ENCODE measurements at places on chromosomes 4 and X.

GRCh38 chr4:127920521-127920920 is 39.8 kb downstream of the PLK4 start:
- DNase-seq: no peak

- no peak for DNase-seq
These were observed 45.5 kb downstream of the CLNK start for GRCh38 chr4:10639100-10639499.

DNA sequence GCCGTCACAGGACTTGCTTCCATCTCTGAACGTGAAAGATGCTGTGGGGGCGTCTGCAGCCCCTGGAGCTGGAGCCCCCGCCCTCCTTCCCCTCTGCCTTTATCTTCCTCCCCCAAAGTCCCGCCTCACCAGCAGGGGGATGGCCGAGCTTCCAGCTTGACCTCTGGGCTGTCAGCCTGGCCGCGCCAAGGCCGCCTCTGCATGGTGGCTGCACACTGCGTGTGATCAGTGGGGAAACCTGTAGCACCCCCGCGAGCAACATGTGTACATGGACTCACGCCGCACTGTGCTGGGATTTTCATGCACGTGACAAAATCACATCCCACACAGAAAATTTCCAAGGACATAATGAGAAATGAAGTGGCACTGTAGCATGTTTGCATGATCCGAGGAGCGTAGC is 26.5 kb upstream of the PSAPL1 start:
- DNase-seq: no peak

DNA sequence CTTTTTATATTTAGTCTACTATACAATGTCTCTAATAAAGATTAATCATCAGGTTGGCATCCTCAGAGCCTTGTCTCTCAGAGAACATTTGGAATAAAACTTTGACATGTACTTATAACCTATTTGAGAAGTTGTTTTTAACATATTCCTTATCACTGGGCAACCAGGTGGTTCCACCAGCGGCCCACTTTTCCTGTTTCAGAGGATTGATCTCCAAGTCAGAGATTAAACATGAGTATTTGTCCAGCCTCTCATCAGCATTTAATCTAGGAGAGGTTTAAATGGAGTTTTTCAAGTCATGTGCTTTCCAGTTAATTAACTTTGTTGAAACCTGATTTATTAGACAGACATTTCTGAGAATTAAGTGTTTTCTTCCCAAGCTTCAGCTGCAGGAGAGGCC is 345.5 kb downstream of the GRXCR1 start:
- no peak for DNase-seq

DNA sequence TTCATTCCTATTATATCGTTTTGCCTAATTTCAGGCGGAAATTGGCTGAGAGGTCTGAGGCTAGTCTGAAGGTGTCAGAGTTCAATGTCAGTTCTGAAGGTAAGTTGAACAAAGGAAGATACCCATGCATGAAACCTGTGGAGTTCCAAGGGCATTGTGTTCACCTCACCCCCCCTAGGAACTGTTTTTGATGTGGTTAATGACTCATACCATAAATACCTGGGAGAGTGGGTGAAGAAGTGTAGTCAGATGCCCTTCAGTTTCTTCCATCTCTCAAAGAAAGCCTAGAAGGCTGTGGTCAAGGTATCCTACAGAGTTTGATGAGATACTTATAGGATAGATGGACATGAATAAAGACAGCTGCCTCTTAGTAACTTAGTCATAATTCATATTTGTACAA is 2.7 kb downstream of the UTP14A start:
- no peak for DNase-seq

- DNase-seq: no peak
These were observed 64.6 kb downstream of the TRAPPC11 start for GRCh38 chr4:183723561-183724228.

GRCh38 chr4:87758270-87758669 is 41.1 kb upstream of the IBSP start:
- no peak for DNase-seq

DNA sequence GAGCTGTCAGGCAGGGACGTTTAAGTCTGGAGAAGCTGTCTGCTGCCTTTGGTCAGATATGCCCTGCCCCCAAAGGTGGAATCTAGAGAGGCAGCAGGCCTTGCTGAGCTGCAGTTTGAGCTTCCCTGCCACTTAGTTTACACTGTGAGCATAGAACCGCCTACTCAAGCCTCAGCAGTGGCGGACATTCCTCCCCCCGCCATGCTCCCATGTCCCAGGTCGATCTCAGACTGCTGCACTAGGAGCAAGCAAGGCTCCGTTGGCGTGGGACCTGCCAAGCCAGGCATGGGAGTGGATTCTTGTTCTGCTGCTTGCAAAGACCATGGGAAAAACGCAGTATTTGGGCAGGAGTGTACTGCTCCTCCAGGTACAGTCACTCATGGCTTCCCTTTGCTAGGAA is 24.3 kb downstream of the PLK4 start:
- no peak for DNase-seq

- no peak for DNase-seq
These were observed 83.1 kb downstream of the PRDM5 start for GRCh38 chr4:120839334-120839973.

GRCh38 chr4:94507281-94507680 is 55.5 kb downstream of the PDLIM5 start:
- no peak for DNase-seq

DNA sequence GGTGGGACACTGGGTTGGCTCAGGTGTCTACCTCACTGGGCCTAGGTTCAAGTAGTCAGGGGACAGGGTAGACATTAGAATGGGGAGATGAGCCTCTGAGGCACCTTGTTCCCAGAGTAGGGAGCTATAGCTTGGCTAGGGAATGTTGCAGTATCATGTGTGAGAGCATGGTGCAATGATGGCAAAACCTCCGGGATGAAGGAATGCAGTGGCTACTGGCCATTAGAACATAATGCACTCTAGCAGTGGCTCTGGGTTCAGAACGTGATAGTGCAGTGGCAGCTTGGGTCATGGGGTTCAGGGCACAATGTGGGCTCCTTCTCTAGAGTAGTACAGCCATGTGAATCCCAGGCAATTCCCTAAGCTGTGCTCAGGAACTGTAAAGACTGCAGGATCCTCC is 471.5 kb downstream of the CCSER1 start:
- DNase-seq: no peak

Measured in stimulated activated CD8-positive, alpha-beta memory T cell treated with anti-CD3 and anti-CD28 coated beads, Interleukin-12 subunit alpha, Interleukin-12 subunit beta, amount 100 ng/mL, for 4 hours (primary cell).